ENCODE measurements at places on chromosomes 16 and 17. TPM values are rescaled to one million over a fixed set of nuclear protein-coding genes. Genes with fewer than 3 reads are reported as not detected.

The KRTAP16-1 gene
- polyA plus RNA-seq: not detected

The IRX5 gene
- 0.75 TPM for polyA plus RNA-seq

The CDRT15L2 gene
- polyA plus RNA-seq: not detected

The ALDOA gene
- polyA plus RNA-seq: 887 TPM

The MYH8 gene
- 0.06 TPM for polyA plus RNA-seq

The ARL5C gene
- polyA plus RNA-seq: not detected

The OTOP2 gene
- 0.15 TPM for polyA plus RNA-seq

The SRSF1 gene
- 97.9 TPM for polyA plus RNA-seq

The AANAT gene
- 0.44 TPM for polyA plus RNA-seq

The CA7 gene
- polyA plus RNA-seq: not detected

The AATK gene
- polyA plus RNA-seq: 4.1 TPM

The EVPLL gene
- polyA plus RNA-seq: 0.37 TPM

The MT4 gene
- not detected for polyA plus RNA-seq

The ZG16 gene
- polyA plus RNA-seq: not detected

The CLEC19A gene
- polyA plus RNA-seq: not detected

The CETP gene
- 0.19 TPM for polyA plus RNA-seq

The SLC13A2 gene
- not detected for polyA plus RNA-seq

The HOXB8 gene
- polyA plus RNA-seq: 0.56 TPM

The KRTAP4-9 gene
- polyA plus RNA-seq: not detected

The BTBD17 gene
- not detected for polyA plus RNA-seq

Measured in stomach (tissue), 19 donors.